ENCODE measurements at places on chromosomes 1 and 21. TPM values are rescaled to one million over a fixed set of nuclear protein-coding genes. Genes with fewer than 3 reads are reported as not detected.

CRYBG2 gene
- total RNA-seq: 2.2 TPM

GRCh38 chr1:152901631-152902030 lies 6.7 kb upstream of the IVL start:
- H3K27ac ChIP-seq: no peak overlapping the region
- no peak for DNase-seq
- no peak overlapping the region for H3K4me3 ChIP-seq
- H3K4me1 ChIP-seq: no peaks in the 10 kb centered on the region
- no peaks in the 10 kb centered on the region for H3K36me3 ChIP-seq

DNA sequence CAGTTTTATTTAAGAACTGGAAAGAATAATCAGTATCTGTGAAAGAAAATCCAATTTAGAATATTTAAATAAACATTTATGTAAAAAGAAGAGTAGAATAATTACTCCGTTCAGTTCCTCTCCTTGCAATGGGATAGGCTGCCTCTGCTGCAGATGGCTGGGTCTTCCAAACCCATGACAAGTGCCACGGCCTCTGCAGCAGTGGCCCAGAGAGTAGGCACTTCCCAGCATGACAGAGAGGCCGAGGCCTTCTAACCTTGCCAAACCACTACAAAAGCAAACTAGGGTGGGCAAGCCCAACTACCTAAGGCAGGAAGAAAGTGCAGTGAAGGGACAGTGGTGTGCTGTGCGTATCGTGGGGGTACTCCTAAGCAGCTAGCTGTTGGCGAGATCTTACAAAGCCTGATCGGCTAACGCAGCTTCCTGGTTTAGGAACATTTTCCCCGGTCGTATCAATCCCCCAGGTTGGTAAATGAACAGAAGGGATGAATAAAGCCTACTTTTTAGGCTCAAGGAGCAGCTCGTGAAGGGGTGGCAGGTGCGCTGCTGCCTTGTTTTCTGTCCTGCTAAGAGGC lies 14.5 kb downstream of the ICMT start:
- DNase-seq: no peak
- no peaks in the 10 kb centered on the region for H3K27me3 ChIP-seq
- peaks cover 24% of the 10 kb centered on the region for H3K4me1 ChIP-seq
- H3K36me3 ChIP-seq: peaks cover 18% of the 10 kb centered on the region

GRCh38 chr1:56437959-56438358 lies 141.4 kb downstream of the PLPP3 start:
- no peak overlapping the region for H3K27ac ChIP-seq
- DNase-seq: no peak
- no peak overlapping the region for H3K4me3 ChIP-seq
- no peaks in the 10 kb centered on the region for H3K4me1 ChIP-seq
- H3K36me3 ChIP-seq: no peaks in the 10 kb centered on the region
- no peaks in the 10 kb centered on the region for H3K27me3 ChIP-seq

DNA sequence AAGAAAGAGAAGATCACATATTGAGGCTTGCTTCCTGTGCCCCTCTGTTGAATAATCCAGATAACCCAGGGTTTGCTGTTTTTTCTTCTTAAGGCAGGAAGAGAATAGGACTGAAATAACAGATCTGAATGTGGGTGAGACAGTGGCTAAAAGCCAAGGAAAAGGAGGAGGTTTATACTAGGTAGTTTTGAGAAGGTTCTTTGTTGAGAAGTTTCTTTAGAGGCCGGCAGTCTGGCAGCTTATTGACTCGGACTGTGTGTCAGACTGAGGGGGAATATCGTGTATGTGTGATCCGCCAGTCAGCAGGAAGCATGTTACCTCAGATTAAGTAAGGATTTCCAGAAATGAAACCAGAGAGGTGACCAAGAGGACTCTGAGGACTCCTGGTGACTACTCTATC lies 119.8 kb downstream of the PLA2G4A start:
- H3K27ac ChIP-seq: no peak overlapping the region
- no peaks in the 10 kb centered on the region for H3K4me1 ChIP-seq
- H3K36me3 ChIP-seq: no peaks in the 10 kb centered on the region
- H3K4me3 ChIP-seq: no peak overlapping the region
- H3K27me3 ChIP-seq: no peaks in the 10 kb centered on the region

DNA sequence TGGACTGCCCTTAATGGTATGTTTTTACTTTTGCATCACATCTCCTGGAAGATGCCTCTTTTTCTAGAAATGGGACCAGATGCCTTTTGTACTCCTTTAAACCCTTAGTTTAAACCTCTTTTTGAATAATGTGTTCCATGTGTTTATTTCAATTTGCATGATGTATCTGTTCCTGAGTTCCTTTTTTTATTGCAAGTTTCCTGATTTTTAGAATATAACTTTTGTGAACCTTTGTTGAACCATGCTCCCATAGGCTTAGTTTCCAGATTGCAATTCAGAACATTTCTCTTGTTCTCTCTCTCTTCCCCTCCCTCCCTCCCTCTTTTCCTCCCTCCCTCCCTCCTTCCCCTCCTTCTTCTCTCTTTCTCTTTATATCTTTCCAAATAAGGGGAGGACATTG lies 81.9 kb downstream of the RGL1 start:
- H3K4me3 ChIP-seq: no peak overlapping the region
- peaks cover 13% of the 10 kb centered on the region for H3K36me3 ChIP-seq
- H3K4me1 ChIP-seq: peaks cover 7% of the 10 kb centered on the region
- DNase-seq: no peak
- no peaks in the 10 kb centered on the region for H3K27me3 ChIP-seq

PRRX1 gene
- 8.1 TPM for total RNA-seq

- DNase-seq: no peak
- H3K27ac ChIP-seq: no peak overlapping the region
Measured at GRCh38 chr1:100219883-100220282, 29.8 kb downstream of the DBT start.

- H3K4me3 ChIP-seq: no peak overlapping the region
- H3K36me3 ChIP-seq: no peaks in the 10 kb centered on the region
- H3K4me1 ChIP-seq: no peaks in the 10 kb centered on the region
- no peak overlapping the region for H3K27ac ChIP-seq
- H3K27me3 ChIP-seq: no peaks in the 10 kb centered on the region
Measured at GRCh38 chr21:15604413-15604812, 125.4 kb upstream of the USP25 start.

GRCh38 chr1:152458384-152459185 lies 44.5 kb upstream of the CRNN start:
- no peak for DNase-seq
- H3K27me3 ChIP-seq: no peaks in the 10 kb centered on the region
- no peak overlapping the region for H3K4me3 ChIP-seq
- no peak overlapping the region for H3K27ac ChIP-seq
- no peaks in the 10 kb centered on the region for H3K4me1 ChIP-seq

GRCh38 chr1:37434292-37435225 lies 39.8 kb upstream of the ZC3H12A start:
- no peaks in the 10 kb centered on the region for H3K36me3 ChIP-seq
- peak; percentile 76 for DNase-seq
- no peak overlapping the region for H3K27ac ChIP-seq
- H3K4me1 ChIP-seq: no peaks in the 10 kb centered on the region
- H3K4me3 ChIP-seq: no peak overlapping the region

- H3K27me3 ChIP-seq: no peaks in the 10 kb centered on the region
- no peaks in the 10 kb centered on the region for H3K36me3 ChIP-seq
- no peaks in the 10 kb centered on the region for H3K4me1 ChIP-seq
- DNase-seq: no peak
- no peak overlapping the region for H3K4me3 ChIP-seq
Measured at GRCh38 chr1:57109883-57110282, 144.1 kb upstream of the C8B start.

- no peaks in the 10 kb centered on the region for H3K27me3 ChIP-seq
- H3K27ac ChIP-seq: peak overlapping the region; percentile 49
- H3K4me1 ChIP-seq: no peaks in the 10 kb centered on the region
- peak; percentile 63 for DNase-seq
- H3K4me3 ChIP-seq: peak overlapping the region; percentile 73
Measured at GRCh38 chr1:167713330-167714081, 8.3 kb upstream of the MPZL1 start.

BSND gene
- total RNA-seq: 1.4 TPM
